ENCODE measurements at places on chromosomes 16 and 17.

DNA sequence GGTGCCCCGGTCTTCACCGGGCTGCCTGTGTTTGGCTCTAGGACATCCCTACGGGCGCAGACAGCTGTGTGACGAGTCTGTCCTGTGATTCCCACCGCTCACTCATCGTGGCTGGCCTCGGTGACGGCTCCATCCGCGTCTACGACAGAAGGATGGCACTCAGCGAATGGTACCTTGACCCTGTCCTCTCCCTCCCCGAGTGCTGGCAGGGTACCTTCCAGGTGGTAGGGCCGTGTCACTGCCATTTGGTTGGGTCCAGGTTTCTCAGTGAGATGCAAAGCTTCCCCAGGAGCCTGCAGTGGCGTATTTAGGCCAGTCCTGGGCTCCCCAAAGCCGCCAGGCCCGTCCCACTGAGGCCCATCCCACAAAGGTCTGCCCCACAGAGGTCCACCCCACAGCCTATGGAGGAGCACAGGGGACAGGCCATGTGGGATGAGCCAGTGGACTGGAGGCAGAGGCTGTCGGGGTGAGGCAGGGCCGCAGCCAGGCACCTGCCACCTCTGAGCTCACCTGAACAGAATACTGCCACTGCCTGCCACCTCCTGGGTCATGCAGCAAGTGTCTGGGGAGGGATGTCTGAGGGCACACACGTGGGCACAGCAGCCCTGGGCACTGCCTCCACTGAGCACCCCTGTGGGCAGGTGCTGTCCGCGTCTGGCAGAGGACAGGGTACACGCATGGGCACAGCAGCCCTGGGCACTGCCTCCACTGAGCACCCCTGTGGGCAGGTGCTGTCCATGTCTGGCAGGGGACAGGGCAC, 31.4 kb upstream of the CHMP6 start:
- no peak for DNase-seq

GRCh38 chr17:76246080-76247066, 6.1 kb upstream of the RNF157 start:
- no peak for DNase-seq

GRCh38 chr16:30005341-30006094, 5.3 kb downstream of the DOC2A start:
- DNase-seq = no peak

DNA sequence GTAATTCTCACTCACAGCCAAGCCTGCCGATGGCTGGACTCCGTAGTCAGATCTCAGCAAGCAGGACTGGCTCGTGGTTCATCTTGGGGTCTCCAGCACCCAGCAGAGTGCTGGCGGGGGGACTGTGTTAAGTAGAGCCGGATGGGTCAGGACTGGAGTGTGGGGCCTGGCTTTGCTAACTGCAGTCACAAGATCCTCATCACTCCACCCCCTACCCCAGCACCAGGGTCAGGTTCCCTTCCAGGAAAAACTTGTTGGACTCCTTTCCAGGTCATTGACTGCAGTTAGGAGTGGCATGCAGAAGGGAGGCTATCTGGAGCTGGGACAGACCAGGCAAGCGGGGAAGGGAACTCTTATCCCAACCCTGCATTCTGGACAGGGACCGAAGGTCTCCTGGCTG, 6.0 kb downstream of the CIITA start:
- no peak for DNase-seq

DNA sequence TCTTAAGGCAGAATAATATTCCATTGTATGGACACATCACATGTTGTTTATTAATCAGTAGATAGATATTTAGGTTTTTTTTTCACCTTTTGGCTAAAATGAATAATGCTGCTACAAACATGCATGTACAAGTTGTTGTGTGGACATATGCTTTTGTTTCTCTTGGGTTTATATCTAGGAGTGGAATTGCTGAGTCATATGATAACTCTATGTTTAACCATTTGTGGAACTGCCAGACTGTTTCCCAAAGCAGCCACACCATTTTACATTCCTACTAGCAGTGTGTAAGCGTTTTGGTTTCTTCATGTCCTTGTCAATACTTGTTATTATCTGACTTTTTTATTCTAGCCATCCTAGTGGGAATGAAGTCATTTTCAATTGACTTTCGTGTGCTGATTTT, 21.3 kb downstream of the CYLD start:
- DNase-seq = no peak

DNA sequence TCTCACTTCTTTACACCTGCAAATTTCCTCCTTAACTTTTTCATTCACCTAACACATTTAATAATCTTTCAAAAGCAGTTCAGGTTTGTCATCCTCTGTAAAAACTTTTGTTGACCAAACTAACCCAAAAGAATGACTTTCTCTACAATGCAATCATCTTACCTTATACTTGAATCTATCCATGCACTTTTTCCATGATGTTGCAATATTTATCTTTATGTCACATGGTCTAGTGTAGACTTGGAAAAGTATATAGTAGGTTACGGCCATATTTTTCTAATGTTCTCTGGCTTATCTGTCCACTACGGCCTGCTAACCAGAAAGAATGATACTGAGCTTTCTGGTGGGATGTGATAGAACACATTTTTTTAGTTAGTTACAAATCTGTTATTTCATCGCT, 431.0 kb upstream of the SOX9 start:
- DNase-seq = no peak
